ENCODE measurements at places on chromosomes 16 and 17.

DNA sequence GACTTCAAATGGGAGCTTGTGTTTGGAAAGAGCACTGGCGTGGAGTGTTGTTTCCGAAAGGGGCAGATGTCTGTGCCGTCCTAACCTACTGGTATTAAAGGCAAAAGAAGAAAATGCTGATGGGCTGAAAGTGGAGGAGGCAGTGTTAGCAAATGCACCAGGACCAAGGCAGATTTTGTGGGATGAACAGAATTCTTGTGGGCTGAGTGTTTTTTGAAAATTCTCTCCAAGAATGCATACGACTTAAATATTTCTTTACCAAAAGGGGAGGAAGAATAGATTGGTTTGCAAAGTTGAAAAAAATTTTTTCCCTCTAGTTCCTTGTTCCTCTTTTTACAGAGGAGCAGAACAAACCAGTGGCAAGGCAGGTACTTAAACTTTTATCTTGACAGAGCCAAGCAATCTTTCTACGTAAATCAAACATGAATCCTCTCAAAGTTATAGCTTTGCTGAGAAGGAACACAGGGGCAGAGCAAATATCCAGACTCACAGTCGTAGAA lies 16.8 kb downstream of the MARCHF10 start:
- no peak for DNase-seq

GRCh38 chr16:83174671-83175070 lies 547.9 kb downstream of the CDH13 start:
- no peak for DNase-seq

- DNase-seq, result no peak
Measured at GRCh38 chr17:75472119-75472518, 15.7 kb downstream of the TMEM94 start.

GRCh38 chr17:14845591-14846281 lies 419.4 kb downstream of the PMP22 start:
- DNase-seq, result no peak

GRCh38 chr17:5464717-5465507 lies 3.9 kb downstream of the DHX33 start:
- DNase-seq, result no peak

DNA sequence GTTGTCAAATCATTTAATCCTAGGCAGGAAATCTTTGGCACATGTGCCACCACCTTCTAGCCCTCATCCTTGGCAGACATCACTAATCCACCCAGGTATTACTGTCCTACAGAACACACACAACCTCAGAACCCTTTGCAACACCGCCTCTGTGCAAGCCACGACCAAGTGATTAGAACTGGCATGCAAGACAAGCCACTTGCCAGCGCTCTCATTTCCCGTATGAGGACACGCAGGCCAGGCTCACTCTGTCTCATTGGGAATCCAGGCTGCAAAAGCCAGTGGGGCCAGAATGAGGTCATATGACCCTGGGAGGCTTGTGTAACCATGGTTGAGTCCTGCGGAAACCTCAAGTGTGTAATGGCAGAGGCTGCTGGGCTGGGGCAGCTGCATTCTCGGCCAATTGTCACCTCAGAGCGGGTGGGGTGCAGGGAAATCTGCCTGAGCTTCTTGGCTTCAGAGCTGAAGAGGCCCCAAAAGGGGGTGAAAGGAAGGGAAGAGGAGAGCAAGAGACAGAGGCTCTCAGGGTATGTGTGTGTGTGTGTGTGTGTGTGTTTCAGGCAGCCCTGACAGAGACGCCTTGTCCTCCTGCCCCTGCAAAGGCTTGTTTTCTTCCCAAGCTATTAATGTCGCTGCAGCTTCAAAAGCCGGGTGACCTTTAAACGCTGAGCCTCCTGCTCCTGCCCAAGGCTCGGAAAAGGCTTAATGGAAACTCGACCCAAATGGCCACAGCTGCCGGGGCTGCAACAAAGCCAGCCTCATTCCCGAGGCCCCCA lies 43.2 kb upstream of the MRPS23 start:
- DNase-seq, result no peak

- DNase-seq, result no peak
Measured at GRCh38 chr17:6366221-6366666, 68.7 kb downstream of the AIPL1 start.

DNA sequence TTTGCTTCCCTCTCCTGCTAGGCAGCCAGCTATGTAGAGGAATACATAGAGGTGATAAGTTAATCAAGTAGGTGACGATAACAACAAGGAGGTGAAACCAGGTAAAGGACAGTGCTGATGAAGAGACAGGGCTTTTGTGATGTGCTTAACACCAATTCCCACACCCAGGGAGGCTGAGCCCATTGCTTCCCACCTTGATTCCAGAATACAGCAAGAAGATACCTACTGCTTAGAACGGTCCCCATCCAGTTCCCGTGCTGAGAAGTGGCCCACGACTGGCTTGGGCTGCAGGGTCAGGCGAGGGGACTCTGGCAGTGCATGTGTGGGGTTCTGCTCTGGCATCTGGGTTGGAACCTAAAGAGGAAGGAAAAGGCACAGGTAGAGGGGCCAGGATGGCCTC lies 16.1 kb upstream of the GFAP start:
- DNase-seq, result no peak

DNA sequence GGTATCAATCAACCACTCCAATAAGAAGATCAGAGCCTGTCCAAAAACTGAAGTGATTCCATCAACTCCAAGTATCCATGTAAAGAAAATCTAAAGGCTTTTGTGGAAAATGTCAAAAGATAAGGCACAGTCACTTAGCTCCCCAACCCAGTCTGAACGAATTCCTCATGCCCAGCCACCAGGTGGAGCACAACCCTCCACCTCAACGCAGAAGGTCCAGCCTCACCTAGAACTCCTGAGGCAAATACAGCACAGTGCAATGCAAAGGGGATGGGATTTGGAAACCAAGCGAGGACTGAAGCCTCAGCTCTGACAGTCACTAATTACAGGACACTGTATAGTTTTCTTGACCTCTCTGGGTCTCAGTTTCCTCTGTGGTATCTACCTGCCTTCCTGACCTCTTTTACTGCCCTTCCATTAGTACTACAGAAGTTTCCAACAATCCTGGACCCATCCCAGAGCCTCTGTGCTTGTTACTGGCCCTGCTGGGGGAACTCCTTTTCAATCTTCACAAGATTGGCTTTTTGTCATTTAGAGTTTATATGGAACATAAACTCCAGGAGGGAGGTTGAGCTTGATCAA lies 2.0 kb downstream of the NCBP3 start:
- peak; percentile 32 for DNase-seq

GRCh38 chr16:47136099-47136842 lies 7.5 kb downstream of the NETO2 start:
- no peak for DNase-seq

DNA sequence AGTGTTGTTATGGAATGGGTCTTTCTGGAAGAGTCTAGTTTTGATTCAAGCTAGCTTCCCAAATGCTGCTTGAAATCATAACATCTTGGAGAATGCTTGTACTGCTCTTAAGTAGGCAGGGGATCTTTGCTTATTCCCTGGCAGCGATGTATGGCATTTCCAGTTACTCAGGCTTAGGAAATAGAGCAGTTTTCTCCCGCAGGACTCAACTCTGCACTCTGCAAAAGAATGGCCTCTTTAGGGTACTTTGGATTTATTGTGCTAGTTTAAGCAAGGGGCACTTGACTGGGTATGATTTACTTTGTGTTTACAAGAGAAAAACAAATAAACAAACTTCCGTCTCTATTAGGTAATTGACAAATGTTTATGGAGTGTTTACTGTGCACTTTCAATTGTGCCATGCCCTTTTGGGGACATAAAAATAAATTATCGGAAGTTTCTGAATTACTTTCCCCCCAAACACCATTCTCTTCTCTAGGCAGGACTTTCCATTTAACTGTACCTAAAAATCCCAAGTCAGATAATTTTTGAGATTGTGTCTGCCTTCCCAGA lies 164.0 kb downstream of the MAP2K6 start:
- DNase-seq, result no peak

DNA sequence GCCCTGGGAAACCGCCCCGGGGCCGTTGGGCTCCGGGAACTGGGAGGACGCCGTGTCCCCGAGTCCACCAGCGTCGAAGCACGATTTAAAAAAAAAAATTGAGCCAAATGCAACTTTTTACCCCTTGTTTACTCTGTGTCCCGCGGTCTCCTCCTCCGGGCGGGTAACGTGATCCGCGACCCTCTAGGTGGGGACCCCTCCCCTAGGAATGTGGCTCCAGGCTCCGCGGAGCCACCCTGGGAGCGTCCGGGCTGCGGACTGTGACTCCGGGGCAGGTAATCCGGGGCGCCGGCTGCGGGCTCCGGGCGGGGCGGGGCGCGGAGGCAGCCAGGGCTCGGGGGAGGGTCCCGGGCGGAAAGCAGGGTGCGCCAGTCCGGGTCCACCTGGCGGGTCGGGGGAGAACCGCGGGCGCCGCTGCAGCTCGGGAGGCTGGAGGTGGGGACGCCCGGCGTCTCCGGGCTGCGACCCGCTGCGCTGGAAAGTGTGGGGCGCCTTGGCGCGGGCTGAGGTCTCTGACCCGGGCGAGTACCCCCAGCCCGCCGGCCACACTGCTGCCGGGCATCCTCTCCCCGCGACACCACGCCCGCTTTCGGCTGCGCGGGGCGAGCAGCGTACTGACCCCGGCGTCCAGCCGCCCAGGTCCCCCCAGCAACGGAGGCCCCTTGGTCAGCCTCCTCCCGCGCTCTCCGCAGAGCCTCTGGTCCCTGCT lies 852 bp upstream of the HELZ start:
- DNase-seq, result peak; percentile 26

DNA sequence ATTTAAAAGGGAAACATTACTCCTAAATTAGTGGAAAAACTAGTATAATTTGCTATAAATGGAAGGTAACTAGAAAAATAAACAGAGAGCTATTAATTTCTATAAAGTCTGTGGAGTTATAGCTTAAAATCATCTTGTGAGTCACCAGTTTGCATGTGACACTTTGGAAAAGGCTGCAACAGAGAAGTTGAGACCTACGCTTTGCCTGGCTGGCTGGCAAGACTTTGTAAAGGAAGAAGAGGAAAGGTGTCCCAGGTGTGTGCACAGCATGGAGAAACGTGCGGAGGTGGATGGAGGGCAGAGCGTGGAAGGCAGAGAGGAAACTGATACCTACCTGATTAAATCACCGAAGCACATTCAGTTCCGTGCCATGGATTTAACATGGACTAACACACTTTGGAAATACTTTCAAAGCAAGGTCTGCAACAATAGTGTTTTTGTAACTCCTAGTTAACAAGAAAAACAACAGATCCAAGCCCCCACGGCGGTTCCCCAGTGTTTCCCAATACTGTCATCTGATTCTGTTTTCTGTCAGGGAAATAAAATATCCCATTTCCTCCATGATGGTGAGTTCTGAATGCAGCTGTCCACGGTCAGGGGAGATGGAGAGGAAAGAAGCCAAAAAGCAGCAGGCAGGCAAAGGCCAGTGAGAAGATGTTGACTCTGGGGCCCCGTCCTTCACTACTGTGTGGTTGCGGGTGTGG lies 134.8 kb downstream of the XYLT1 start:
- DNase-seq, result no peak

DNA sequence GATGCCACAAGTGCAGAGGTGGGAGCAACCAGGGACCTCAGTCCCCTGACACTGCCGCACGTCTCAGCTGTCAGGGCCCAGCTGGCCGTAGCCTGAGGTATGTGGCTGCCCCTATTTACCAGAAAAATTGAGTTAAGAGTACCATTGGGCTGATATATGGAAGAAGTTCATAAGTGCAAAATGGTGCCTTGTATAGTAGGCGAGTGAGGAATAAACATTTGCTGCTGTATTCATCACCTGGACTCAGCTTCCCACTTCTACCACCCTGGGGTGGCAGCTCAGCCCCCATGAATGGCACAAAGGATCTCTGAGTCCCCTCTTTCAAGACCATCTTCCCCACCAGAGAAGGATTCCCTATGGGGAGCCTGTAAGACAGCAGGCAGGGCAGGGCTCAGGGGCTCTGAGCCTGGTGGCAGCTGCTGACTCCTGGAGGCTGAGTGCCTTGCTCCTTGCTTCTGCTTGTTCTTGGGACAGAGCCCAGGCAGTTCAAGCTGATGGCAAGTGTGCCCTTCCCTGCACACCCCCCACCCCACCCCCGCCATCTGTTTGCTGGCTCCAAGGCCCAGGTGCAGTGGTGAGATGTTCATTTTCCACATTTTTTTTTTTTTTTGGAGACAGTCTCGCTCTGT lies 29.0 kb downstream of the TRPV2 start:
- DNase-seq, result no peak

DNA sequence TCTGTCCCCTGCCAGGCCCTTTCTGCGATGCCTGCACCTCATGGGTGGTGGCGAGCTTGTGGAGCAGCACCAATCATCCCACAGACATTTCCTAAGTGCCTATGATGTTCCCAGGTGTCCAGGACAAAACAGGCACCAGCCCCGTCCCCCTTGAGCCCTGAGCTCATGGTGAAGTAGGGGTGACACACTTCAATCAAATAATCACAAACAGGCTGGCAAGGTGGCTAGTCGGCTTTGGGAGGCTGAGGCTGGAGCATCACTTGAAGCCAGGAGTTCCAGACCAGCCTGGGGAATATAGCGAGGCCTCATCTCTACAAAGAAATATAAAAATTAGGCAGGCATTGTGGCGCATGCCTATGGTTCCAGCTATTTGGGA lies 748 bp upstream of the PRSS8 start:
- no peak for DNase-seq

DNA sequence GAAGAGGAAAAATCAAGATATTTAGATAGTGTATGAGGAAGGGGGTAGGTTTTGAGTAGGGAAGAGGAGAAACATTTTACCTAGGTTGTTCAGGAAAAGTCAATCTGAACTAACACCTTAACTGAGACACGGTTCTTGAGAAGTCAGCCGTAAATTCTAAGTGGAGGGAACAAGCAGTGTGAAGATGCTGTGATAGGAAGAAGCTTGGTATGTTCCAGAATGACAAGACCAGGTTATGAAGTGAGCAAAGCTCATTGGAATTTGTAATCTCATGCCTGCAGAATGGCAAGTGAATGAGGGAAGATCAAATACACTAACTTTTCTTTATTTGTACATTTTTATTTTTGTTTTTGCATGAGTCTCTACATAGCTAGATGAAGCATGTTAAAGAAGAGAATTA lies 307.6 kb downstream of the ZFHX3 start:
- no peak for DNase-seq

- DNase-seq, result no peak
Measured at GRCh38 chr16:69718111-69718764, 8.1 kb downstream of the NQO1 start.

DNA sequence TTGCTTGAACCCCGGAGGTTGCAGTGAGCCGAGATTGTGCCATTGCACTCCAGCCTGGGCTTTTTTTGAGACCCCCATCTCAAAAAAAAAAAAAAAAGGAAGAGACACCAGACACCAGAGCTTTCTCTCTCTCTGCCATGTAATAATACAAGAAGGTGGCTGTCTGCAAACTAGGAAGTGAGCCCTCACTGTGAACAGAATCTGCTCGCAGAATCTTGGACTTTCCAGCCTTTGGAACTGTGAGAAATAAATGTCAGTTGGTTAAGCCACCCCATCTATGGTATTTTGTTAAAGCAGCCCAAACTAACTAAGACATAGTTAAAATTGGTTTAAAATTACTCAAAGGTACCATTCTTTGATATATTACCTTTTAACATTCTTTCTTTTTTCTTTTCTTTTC lies 10.1 kb upstream of the STX1B start:
- DNase-seq, result no peak

GRCh38 chr16:84535851-84536250 lies 31.4 kb upstream of the MEAK7 start:
- no peak for DNase-seq

Data from activated CD4-positive, alpha-beta T cell treated with anti-CD3 and anti-CD28 coated beads for 1 hour (primary cell).